ENCODE measurements at places on chromosomes 6 and 20.

DNA sequence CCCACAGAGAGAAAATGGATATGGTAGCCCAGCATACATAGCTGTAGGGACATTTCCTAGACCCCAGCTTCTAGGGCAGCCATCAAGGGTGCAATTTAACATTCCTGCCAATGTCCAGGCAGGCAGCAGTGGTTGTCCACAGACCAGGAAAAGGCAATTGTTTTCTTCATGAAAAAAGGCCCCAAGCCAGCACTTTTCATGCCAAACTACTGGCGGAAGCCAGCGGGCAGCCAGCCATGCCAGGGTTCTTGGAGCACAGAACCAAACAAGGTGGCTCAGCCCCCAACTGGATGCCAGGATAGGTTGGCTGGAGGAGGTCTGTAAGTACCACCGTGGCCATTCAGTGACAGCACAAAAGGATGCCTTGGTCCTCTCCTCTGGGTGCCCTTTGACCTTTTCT is 94.6 kb downstream of the BANF2 start:
- DNase-seq = no peak
- no peaks in the 10 kb centered on the region for H3K36me3 ChIP-seq
- no peaks in the 10 kb centered on the region for H3K4me1 ChIP-seq
- H3K27me3 ChIP-seq = no peaks in the 10 kb centered on the region
- no peak overlapping the region for H3K27ac ChIP-seq

DNA sequence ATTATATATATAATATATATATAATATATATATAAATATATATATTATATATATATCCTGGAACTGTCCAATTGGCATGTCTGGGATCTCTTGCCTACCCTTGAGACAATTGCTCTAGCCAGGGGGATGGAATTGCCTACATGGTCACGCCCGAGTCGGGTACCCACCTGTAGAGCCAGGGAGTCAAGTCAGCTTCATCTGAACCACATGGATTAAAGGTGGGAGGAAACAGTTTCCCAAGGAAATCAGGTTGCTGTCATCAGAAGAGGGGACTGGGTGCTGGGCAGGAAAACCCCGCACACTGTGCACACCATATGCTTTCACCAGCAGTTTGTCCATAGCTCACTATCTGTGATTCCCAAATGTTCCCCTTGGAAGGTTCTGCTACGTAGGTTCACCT is 252.5 kb upstream of the NOX3 start:
- H3K36me3 ChIP-seq = no peaks in the 10 kb centered on the region
- no peaks in the 10 kb centered on the region for H3K4me1 ChIP-seq
- no peak for DNase-seq
- H3K27me3 ChIP-seq = no peaks in the 10 kb centered on the region
- no peak overlapping the region for H3K4me3 ChIP-seq

GRCh38 chr20:63923651-63924050 is 28.7 kb downstream of the DNAJC5 start:
- H3K36me3 ChIP-seq = peaks cover 71% of the 10 kb centered on the region
- no peak overlapping the region for H3K27ac ChIP-seq
- no peak for DNase-seq
- no peaks in the 10 kb centered on the region for H3K4me1 ChIP-seq

GRCh38 chr6:112468359-112468758 is 121.2 kb downstream of the RFPL4B start:
- no peaks in the 10 kb centered on the region for H3K27me3 ChIP-seq
- H3K4me3 ChIP-seq = no peak overlapping the region
- H3K27ac ChIP-seq = peak overlapping the region; percentile 85
- H3K36me3 ChIP-seq = no peaks in the 10 kb centered on the region
